ENCODE measurements at places on chromosomes 2 and 18.

- DNase-seq, result no peak
These were observed 60.9 kb downstream of the EDAR start for GRCh38 chr2:108927936-108928659.

DNA sequence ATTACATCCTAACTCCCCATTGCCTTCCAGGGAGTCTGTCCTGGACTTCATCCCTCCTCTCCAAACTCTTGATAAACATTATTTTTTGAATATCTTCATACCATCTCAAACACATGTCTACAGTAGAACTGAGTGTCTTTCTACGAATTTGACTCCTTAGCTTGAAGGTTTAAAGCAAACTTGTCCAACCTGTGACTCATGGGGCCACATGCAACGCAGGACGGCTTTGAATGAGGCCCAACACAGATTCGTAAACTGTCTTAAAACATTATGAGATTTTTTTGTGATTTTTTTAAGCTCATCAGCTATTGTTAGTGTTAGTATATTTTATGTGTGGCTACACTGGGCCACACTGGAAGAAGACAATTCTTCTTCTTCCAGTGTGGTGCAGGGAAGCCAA, 98.1 kb downstream of the PARD3B start:
- no peak for DNase-seq

- no peak for DNase-seq
These were observed 245.6 kb downstream of the FAM210A start for GRCh38 chr18:13480571-13481255.

- DNase-seq, result no peak
These were observed 1081.4 kb upstream of the NRXN1 start for GRCh38 chr2:52113338-52113737.

DNA sequence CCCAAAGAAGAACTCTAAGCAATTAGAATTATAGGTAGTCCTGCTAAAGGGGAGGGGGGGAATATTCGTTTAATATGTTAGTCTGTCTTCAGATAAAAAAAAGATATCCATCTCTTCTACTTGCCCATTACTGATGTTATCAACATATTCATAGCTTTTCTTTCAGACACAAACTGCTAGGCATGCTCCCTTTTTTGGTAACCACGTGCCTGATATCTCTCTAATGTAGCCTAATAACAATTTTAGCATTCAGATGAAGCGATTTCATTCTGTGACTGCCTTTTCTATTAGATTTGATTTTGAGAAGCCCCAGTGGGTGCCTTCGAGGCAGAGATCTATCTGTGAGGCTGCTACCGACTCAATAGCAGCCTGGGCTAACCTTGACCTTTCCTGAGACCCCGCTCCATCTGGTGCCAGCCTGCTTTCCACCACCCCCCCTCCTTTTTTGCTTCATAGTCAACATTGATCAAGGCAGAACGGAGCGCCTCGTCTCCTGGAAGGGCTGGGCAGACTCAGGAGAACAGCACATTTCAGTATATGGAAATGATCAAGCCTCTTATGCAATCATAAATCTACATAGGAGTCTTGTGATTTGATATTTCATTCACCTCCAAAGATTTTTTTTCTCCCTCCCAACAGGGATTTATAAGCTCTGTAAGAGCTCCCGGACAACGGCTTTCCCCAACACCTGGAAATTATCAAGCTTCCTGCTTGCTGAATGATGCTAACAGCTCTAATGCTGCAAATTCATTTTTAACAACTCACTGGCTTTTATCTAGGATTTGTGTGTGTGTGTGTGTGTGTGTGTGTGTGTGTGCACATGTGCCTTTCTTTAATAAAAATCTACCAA, 14.7 kb upstream of the BCL11A start:
- no peak for DNase-seq

DNA sequence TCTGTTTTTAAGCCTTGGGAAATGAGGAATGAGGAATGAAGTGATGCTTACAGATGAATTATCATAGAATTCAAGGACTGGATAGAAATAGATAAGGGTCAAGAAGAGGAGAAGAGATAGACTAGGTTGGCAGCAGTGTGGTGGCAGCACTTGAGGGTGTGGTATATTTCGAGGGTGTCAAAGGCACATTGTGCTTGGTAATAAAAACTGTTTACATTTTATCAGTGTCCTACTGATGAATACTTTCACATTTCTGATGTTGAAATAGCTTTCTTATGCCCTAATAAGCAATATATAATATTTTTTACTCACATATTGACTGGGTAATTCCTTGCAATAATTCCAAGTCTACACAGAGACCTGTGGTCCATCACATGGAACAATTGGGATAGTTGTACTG, 3.4 kb downstream of the TFPI start:
- DNase-seq, result no peak

GRCh38 chr2:38045811-38046210, 30.1 kb downstream of the CYP1B1 start:
- no peak for DNase-seq

- DNase-seq, result no peak
These were observed 455.4 kb downstream of the CMPK2 start for GRCh38 chr2:6410313-6410712.

DNA sequence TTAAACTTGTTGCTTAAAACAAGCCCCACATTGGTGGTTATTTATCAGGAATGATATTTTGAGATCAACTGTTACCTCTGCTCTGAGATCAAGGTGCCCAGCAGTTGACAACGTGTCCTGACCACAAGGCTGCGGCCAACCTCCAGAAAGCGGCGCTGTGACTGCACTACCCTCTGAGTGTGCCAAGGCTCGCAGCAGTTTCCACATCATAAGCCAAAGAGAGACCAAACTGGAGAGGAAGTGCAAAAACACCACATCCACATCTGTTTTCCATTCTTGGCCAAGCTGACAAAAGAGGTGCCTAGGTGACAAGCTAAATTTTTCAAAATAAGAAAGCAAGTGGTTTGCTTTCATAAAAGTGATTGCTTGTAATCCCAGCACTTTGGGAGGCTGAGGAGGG, 410.8 kb upstream of the POU3F3 start:
- no peak for DNase-seq

- no peak for DNase-seq
These were observed 51.8 kb upstream of the STAT1 start for GRCh38 chr2:191065785-191066184.

DNA sequence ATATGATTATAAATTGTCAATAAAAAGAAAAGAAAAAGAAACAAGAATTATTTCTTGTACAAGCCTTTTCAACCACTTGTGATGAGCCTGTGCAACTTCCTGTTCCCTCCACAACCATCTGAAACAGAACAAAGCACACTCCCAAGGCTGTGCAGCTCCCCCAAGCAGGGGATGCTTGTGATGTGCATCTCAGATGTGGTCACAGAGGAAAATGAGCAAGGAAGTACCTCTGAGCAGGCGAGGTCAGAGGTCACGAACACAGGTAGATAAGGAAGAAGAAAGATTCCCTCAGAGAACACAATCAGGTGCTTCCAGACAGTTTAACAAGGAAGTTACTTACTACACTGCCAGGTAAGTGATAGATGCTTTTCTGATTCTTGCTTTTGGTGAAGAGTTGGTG, 274.8 kb upstream of the SLC39A10 start:
- no peak for DNase-seq

GRCh38 chr2:216911886-216912285, 52.0 kb upstream of the TNP1 start:
- DNase-seq, result no peak

GRCh38 chr2:6749962-6750361, 115.7 kb downstream of the CMPK2 start:
- DNase-seq, result no peak

GRCh38 chr2:108200569-108200968, 39.2 kb upstream of the SULT1C3 start:
- no peak for DNase-seq

DNA sequence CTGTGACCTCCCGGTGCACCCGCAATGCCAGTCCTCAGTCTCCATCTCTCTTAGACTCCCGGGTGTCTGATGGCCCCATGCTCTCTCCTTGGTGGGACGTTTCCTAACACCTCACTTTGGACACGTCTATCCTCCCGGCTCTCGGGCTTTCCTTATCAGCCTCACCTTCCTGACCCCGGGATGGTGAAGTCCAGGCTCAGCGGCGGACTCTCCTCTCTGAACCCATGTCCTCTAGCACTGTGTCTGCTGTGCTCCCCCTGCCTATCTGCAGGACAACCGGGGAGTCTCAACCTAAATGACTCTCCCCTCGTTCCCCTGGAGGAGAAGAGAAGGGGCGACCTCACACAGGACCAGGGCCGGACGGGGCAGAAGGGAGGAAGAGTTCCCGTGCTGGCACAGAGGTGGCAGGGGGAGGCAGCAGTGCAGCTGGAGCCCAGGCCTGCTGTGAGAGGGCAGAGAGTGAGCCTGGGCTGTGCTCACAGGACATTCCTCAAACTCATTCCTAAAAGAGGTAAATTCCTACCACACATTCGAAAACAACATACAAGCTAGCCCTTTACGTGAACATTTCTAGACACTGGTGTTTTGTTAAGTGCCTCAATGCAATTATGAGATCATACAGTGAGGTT, 41.9 kb downstream of the MBP start:
- no peak for DNase-seq

- DNase-seq, result no peak
These were observed 63.2 kb upstream of the COPS8 start for GRCh38 chr2:237022533-237022932.

DNA sequence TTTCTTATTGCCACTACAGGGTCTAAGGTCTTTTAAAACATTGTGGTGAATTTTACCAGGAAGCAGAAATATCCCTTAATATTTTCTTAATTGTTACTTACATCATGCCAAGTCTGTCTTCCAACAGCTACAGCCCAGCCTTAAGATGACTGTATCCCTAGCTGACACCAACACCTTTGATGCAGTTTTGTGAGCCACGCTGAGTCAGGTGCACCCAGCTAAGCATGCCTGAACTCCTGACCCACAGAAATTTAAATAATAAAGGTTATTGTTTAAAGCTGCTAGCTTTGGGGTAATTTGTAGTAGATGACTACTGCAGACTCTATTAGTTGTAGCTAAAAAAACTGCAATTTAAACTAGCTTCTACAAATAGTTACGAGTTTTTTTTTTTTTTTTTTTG, 1757.9 kb upstream of the LRRTM1 start:
- DNase-seq, result no peak

- no peak for DNase-seq
These were observed 90.9 kb downstream of the ANKRD44 start for GRCh38 chr2:197219636-197220035.

- no peak for DNase-seq
These were observed 291.7 kb upstream of the KYNU start for GRCh38 chr2:142585785-142586184.

GRCh38 chr2:179311101-179311500, 46.5 kb upstream of the SESTD1 start:
- DNase-seq, result no peak

- no peak for DNase-seq
These were observed 11.3 kb downstream of the KCNF1 start for GRCh38 chr2:10923008-10923375.

DNA sequence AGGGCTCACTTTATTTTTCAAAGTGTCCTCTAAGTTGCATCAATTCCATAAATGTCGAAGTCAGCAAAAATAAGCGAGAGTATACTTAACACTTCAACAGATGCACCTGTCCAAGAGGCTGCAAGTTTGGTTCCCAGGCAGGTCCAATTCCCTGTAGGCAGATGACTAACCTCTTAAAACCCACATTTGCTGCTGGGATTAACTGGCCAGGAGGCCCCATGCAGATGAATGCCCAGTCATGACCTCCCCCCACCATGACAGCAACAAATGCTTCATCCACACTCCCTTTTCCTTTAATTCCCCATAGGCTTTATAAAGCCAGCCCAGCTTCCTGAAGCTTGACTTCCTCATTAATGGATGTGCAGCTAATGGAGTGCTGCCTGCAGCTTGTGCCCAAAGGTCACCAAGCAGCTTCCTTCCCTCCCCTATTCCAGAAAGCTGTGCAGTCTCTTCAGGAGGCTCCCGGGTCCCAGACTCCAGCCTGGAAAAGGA, 35.7 kb downstream of the REEP1 start:
- DNase-seq, result no peak

GRCh38 chr2:177738461-177739235, 333.9 kb downstream of the PDE11A start:
- DNase-seq, result no peak

DNA sequence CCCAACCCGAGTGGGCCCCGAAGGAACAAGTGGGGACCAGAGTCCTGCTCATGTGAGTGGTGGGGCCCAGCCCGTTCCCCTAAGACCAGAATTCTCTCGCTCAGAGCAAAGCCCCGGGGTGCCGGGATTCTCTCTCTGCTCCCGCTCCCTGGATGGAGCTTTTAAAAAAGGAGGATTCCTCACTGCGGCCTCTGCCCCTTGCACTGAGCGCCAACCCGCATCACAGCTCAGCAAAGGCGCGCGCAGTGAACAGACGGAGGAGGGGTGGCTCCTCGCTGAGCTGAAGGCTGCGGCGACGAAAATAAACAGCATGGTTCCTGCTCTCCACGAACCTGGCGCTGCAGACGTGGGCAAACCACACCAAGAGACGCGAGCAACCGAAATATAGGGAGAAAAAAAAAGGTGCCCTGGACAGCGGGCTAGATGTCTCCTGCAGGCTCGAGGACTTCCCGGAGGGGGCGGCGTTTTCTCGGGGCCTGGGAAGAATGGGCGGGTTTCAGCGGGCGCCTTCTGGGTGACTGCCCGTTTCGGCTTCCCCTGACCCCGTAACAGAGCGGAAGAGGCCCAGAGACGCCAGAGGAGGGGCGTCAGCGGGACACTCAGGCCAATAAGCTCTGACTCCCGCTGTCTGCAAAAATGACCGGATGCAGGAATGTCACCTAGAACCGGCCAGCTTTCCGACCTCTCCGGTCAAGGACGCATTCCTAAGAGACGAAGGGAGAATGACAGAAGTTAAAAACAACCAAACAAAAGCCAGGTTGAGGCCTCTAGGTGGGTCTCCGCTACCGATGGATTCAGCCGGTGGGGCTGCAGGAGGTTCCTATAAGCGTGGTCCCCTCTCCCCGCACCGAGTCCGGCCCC, 819 bp upstream of the KLF11 start:
- peak; percentile 23 for DNase-seq

DNA sequence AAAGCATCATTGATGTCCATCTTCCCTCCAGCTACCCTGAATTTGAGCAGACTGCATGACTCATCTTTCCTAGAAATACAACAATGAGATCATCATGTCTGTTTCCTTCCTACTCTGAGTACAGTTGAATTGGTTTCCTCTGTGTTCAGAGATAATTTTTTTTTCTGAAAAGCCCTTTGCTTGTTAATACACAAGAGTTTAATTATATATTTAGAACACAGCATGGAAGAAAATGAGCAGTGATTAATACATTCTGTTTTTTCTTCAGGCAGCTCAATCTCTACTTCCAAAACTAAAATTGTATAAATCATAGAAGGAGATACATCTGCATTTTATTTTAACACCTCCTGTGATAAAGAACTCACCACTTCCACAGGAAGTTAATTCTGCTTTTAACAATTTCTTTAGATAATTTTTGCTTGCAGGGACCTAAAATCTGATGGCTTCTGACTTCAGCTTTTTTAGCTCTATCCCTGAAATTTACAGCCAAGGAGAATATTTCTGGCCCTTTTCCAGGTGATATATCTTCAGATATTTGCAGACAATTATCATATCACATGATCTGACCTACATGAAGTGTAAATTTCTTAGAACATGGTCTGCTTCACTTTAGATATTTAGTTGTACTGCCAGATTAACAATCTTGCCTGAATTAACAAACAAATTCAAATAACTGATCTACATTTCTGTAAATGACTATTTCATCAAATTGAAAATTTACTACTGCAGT, 249.0 kb downstream of the TRIB2 start:
- no peak for DNase-seq

GRCh38 chr2:11873356-11874154, 127.1 kb downstream of the LPIN1 start:
- no peak for DNase-seq

GRCh38 chr2:44187251-44187650, 18.6 kb downstream of the PPM1B start:
- DNase-seq, result no peak

- no peak for DNase-seq
These were observed 2.7 kb upstream of the MROH2A start for GRCh38 chr2:233775414-233775813.

Measured in substantia nigra (tissue), 51 donors.